ENCODE measurements at places on chromosomes 13 and 19.

- DNase-seq, result no peak
Measured at GRCh38 chr13:21176982-21177284, 475 bp downstream of the MRPL57 start.

- peak; percentile 71 for DNase-seq
Measured at GRCh38 chr19:16386619-16387240, 62.1 kb downstream of the KLF2 start.

GRCh38 chr13:84417416-84417815 is 535.1 kb upstream of the SLITRK1 start:
- DNase-seq, result no peak

DNA sequence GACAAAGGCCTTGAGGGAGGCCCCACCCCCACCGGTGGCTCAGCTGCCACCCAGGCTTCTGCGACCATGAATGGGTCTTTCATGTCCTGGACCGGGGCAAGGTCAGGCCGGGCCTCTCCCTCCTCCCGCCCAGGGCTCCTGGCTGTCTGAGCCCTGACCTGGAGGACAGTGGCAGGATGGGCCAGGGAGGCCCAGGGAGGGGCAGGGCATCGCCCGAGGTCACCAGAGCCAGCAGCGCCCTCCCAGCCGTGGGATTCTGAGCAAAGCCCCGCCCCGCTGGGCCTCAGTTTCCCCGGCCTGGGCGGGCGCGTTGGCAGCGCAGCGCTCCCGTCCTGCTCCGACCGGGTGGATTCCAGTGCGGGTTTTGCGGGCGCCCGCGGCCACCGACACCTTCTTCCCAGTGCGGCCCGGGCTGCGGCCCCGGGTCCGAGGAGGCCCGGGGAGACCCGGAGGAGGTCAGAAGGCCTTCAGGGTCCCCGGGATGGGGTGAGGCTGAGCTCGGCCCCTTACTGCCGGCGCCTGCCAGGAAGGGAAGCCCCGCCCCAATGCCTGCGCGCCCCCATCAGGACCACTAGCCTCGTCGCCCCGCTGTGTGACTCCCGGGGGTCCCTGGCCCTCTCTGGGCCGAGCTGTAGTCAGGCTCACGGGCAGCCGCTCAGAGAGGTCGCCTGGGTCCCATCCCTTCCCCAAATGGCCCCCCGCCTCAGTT is 24.6 kb upstream of the SEMA6B start:
- no peak for DNase-seq

DNA sequence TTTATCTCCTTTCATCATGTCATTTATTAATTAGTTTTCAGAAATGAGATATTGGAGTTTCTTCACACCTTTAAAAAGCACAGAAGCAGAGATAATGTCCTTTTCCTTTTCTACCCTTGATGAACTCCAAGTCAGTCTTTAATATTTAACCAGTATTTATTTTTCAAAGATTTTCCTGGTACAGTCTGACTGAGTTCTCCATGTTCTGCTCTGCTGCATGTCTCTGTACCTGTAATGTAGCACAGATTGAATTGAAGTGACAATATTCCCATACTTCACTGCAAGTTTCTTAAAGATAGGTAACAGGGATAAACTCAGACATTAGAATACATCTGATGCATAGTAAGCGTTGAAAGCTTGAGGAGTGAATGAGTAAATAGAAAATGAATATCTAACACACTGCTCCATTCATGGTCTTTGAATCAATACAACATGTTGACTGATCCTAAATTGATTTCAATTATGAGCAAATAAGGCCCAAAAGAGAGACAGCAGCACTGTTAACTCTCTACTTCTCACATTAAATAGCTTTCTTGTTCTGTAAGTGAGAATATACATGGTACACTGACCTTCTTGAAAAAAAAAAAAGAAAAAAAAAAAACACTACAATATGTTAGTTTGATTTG is 1323.6 kb upstream of the PRR20A start:
- DNase-seq, result no peak

DNA sequence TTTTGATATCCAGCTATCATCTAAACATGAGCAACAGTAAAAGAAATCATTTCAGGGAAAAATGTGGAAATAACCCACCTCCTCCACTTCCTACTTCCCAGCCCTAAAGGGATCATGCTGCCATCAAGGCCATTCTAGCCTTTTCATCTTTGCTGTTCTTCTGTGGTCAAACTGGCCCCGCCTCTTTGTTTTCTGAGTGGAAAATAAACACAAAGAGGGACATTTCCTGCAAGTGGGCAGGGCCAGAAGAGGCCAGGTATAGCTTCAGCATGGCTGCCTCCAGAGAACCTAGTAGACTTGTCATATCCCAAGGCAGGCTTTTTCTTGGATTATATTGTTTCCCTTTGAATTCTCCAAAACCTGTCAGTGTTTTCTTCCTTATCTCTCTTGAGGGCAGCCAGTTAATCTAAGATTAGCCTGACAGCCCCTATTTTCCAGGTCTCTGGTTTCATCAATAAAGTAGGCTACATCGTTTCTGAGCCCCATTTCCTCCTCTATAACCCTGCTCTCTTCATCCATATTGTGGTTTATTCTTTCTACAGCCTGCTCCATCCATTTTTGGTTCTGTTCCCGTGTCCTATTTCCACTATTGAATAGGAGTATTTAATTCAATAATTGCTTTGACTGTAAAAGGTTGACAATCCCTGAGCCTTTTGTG is 117.6 kb downstream of the GPC6 start:
- DNase-seq, result no peak

GRCh38 chr19:36150586-36150985 is 1.7 kb downstream of the COX7A1 start:
- DNase-seq, result no peak

GRCh38 chr13:71799324-71799723 is 67.7 kb downstream of the DACH1 start:
- no peak for DNase-seq

- DNase-seq, result no peak
Measured at GRCh38 chr19:11657307-11657706, 60.0 kb downstream of the ZNF627 start.

DNA sequence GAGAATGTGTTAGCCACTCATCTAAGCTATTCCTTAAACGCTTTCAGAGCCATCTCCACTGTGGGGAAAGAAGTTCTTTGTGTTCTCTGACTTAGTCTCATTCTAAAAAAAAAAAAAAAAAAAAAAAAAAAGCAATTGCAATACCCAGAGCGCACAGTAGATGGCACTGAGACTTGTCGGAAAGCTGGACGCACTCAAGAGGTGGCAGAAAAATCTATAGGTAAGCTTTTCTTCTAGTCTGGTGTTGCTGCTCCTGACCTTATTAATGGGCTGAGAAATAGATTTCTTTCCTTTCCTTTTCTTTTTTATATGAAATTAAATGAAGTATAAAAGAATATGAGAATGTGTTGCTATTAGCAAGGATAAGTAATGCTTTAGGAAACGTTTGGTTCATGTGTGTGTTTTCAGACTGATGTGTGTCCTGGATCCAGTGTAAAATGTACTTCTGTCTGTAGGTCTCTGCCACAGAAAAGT is 4.7 kb upstream of the GJB2 start:
- peak; percentile 59 for DNase-seq

- no peak for DNase-seq
Measured at GRCh38 chr13:74629985-74630384, 495.8 kb upstream of the KLF12 start.

GRCh38 chr13:45231305-45231704 is 30.5 kb upstream of the KCTD4 start:
- DNase-seq, result peak; percentile 29

DNA sequence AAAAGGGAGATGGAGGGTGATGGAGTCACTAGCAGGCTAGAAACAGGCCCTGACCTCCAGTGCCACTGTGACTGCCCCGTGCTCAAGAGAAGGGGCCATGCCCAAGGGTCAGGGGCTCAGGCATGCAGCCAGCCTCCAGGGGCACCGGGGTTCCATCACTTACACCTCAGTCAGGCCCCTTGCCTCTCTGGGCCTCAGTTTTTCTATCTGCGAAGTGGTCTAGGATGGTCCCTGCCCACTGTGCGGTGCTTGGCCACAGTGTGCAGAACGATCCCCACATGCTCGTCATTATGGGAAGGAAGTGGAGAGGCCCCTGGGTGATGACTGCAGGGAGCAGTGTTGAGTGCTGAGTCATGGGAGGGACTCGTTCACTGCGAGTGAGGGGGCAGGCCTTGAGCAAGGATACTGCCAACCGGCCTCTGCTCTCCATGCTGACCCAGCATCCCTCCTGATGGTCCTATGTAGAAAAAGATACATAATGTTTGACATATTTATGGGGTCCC is 23.1 kb downstream of the TMED1 start:
- DNase-seq, result peak; percentile 99

Data from ELR (cell line).